CD4-positive, alpha-beta T cell treated with Interferon alpha-2 for 1 hour (primary cell): ENCODE measurements at places on chromosomes 7 and 10.

DNA sequence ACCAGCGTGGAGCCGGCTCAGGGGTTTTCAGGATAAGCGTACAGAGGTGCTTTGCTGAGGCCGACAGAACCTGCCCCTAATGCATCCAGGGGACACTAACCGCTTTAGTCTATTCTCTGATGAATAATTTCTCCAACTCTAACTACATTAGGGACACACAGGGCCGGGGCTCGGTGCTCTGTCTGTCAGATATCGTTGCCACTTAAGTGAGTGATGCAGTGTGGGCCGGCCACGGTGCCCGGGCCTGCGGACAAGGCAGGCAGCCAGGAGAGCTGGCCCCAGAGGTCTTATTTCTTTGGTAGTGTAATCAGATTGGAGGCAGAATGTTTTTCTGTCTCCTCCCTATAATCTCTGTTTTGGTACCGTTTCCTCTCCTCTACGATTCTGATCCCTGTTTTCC is 62.7 kb downstream of the ADRA2A start:
- no peak for DNase-seq

GRCh38 chr7:31003721-31004120 is 40.0 kb downstream of the GHRHR start:
- DNase-seq, result no peak

DNA sequence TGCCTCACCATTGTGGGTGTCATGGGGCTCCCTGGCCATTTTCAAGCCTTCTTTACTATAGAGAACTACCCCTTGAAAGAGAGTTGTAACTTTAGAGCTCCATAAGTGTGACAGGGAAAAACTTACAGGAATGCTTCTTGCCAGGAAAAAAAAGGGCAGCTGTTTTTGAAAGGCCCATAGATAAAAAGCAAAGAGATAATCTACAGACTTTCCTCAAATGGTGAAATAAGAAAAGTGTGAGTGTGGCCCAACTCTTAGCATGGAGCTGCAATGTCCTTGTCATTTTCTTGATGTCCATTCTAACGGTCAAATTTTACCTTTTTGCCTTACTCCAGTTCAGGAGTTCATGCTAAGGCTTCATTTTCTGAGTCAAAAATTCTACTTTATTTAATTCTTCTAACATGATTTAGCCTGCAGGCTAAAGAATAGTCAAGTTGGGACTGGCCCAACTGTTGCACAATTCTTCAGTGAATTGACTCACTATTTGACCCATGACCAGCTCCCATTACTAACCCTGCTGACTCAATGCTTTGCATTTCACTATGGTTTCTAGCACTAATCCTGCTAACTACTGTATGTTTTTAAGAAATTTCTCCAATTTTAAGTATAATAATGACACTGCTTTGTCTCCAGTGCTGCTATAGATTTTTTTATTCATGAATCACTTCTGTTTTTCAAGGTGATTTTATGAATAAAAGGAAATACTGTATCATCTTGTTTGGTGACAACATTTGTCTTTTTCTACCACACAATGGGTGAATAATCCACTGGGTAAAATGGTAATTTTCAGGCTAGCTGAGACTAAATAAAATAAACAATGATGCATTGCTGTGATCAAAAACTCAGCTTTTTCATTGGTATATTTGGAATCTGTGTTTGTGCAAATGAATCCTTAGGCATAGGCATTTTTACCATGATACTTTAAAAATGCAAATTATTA is 41.4 kb upstream of the SGCE start:
- no peak for DNase-seq

DNA sequence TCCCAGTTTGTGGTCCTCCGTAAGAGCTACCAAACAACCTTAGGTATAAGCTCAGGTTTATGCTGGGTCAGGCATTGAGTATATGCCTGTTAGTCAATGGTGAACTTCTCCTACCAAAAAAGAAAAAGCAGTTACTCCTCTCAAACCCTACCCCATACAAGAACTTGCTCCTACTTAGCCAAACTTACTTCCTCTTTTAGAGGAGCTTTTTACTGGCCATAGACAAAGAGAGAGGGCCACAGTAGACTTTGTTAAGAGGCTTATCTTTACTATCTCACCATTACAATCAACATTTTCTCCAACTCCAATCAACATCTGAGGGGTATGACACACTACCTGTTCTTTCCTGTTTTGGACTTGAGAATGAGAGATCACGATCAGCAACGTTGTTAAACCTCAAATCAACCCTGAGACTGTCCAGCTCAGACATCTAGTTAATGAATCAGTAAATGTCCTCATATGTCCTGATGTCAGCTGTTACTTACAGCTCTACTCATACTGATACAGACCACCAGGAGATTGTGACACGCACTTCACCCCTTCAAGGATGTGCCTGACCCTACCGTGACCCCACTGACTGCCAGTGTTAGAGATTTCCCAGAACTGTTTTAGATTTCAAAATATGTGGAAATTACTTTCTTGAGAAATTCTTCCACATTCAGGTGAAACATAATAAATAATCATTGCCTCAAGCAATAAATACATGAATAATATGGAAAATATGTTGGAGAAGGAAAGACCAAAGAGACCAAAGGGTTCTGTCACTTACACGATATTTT is 18.4 kb upstream of the CCDC71L start:
- DNase-seq, result peak; percentile 35

DNA sequence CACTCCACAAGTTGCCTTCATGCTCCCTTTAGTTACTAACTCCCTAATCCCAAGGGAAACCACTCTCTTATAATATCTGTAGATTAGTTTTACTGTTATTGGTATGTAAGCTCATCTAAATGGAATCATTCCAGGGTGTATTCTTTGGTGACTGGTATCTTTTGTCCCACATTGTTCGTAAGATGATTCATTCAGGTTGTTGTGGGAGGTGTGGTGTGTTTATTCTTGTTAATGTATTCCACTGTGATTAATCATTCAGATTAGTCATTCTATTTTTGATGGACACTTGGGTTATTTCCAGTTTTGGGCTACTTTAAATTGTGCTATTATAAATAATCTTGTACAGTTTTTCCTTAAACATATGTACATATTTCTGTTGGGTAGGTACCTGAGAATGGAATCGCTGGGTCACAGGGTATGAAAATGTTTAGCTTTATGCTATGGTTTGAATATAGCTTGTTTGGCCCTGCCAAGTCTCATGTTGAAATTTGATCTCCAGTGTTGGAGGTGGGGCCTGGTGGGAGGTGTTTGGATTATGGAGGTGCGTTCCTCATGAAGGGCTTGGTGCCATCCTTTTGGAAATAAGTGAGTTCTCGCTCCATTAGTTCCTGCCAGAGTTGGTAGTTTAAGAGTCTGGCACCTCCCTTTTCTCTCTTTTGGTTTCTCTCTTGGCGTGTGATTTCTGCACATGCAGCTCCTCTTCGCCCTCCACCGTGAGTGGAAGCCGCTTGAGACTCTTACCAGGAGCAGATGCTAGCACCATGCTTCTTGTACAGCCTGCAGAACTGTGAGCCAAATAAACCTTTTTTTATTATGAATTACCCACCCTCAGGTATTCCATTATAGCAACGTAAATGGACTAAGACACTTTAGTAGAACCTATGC is 13.8 kb downstream of the BTRC start:
- DNase-seq, result no peak

DNA sequence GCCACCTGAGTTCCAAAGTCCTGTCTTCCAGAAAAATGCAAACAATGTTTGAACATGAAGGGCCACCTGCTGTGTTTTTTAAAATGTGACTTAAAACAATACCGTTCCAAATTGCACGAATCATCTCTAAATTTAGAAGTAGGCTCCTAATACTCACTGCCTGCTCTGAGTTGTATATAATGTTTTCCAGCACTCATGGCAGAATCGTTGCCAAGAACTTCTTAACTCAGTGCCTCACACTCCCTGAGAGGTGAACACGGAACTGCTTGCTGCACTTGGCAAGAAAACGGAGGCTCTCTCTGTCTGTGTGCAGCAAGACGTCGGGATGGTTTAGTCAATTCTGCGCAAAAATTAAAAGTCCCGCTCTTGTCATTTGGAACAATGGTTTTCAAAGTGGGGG is 757.3 kb upstream of the AUTS2 start:
- no peak for DNase-seq

DNA sequence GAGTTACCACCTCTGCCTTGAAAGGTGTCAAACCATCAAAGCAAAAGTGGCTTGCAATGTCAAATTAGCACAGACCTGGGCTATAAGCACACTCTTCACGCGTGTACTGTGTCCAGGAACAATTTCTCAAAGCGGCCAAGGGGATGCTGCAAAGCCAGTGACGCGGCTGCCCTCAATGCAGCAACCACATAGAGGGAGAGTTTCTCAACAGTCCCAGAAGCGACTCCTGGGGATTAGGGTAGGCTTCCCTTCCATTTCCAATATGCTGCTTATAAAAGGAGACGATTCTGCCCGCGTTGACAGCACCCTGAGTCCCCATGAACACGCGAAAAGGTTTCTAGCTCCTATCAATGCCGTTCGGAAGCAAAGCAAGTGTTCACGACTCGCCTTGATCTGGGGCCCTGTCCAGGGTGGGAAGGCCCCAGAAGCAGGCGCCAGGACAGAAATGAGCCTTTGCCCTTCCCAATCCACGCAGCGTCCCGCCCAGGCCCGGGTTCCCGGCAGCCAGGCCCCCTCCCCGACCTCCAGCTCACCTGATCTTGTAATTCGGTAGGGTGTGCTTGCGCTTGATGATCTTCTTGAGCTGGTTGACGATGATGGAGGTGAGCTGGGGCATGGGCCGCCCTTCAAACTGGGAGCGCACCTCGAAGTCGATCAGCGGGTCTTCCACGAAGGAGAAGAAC is 1.3 kb downstream of the PDZD8 start:
- DNase-seq, result peak; percentile 27

DNA sequence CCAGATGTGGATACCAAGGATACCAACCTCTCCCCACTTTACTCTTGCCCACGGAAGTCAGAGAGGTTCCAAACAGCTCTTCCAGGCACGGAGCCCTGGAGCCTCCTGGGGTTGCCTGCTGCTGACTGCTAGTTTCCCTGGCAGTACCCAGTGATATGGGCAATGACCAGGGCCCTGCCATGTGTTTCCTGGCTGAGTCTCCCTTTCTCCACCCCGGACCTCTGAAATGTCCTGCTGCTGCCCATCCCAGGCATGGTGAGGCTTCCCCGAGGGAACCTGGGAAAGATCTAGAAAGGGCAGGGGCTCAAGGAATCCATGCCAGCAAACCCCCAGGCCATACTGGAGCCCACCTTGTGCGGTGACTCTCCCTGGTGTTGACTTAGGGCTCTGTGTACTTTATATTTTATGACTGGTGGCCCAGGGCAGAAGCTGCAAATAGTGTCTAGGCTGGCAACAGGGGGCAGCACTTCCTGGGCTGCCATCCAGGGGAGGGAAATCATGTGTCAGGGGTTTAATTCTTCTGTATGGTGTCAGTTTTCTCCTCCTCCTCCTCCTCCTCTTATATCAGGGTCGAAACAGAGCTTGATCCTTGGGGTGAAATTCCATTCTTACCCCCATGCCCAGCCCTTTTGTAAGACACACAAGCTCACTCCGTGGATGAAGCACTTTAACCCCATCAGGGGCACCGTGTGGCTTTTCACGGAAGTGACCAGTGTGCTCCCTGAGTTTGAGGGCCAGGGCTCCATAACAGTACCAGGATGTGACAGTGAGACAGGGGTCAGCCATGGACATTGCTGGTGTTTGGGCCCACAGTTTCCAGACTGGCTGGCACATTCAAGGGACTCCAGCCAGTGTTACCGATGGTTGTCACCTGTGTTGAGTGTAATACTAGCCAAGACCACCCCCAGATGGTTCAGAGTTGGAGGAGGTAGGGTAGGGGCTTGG is 62.4 kb upstream of the GDF10 start:
- no peak for DNase-seq

GRCh38 chr7:18792871-18793595 is 297.5 kb downstream of the HDAC9 start:
- no peak for DNase-seq

DNA sequence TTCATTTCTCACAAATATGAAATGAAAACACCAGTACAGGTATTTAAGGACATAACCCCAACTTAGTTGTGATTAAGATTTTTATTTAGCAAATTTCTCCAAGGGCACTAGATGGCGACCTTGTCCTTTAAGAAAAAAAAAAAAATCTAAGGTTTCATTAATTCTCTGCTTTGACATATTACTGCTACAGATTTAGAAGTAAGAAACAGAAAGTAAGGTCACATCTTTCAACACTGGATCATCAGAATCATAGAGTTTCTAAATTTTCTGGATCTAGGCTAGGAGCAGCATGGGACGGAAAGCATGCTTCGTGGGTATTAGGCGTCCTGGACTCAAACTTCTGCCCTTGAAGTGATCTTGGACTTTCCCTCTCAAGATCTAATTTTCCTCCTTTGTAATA is 85.5 kb upstream of the PRKG1 start:
- DNase-seq, result no peak

DNA sequence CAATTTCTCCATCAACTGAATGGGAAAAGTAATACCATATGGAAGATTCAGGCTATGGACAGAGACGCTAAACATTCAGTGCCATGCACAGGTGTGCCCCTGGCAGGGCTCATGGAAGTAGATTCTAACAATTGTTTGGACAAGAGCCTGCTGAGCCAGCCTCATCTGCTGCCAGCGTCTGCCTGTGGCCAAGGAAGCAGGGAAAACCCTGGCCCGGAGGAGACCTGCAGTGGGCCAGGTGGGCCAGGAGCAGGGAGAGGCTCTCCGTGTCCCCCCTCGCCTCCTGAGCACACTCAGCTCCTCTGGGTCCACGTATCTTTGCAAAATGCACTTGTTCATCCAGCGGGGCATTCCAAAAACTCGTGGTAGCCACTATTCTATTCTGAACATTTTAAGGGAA is 130.1 kb downstream of the TCERG1L start:
- DNase-seq, result no peak

DNA sequence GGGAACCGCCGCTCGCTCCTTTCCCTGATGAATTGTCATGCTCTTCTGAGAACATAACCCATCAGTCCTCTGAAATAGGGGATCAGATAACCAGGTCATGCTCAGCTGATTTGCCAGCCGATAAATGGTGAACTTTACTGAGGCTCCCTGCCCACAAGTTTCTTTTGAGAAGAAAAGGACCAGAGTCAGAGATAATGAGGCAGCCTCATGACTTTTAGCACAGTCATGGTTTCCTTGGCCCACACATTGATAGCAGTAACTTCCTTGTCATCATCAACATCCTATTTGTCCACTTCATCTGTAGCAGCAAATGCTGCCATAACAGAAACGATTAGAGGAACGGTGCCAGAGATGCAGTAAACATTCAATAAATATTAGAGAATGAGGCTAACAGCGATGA is 509.0 kb downstream of the GATA3 start:
- no peak for DNase-seq

GRCh38 chr7:17846935-17847334 is 93.4 kb downstream of the SNX13 start:
- no peak for DNase-seq

- no peak for DNase-seq
These were observed 73.3 kb upstream of the RHEB start for GRCh38 chr7:151592868-151593486.

- no peak for DNase-seq
These were observed 2.5 kb downstream of the CHN2 start for GRCh38 chr7:29196971-29197595.

GRCh38 chr10:22682237-22683139 is 31.9 kb downstream of the PIP4K2A start:
- DNase-seq, result peak; percentile 55

GRCh38 chr7:99369767-99370391 is 4.7 kb upstream of the ARPC1B start:
- no peak for DNase-seq

- no peak for DNase-seq
These were observed 50.5 kb downstream of the NUDCD3 start for GRCh38 chr7:44439926-44440325.

- DNase-seq, result peak; percentile 99
These were observed at the start of the genes GPC2 and STAG3 for GRCh38 chr7:100177045-100178001. Gene GPC2 (minus strand): TSS chr7:100177381. CDS start chr7:100177199, 182 bp downstream. Gene STAG3 (plus strand): TSS chr7:100177918. CDS start chr7:100180557, 2,639 bp downstream.

- no peak for DNase-seq
These were observed 15.4 kb downstream of the PTPRN2 start for GRCh38 chr7:158572000-158572828.
